ENCODE measurements at places on chromosomes 7 and 10. TPM values are rescaled to one million over a fixed set of nuclear protein-coding genes. Genes with fewer than 3 reads are reported as not detected.

The CADPS2 gene
- total RNA-seq = 17.2 TPM

The HTRA1 gene
- 40.7 TPM for total RNA-seq

The TMEM243 gene
- total RNA-seq = 33.3 TPM

The SKIDA1 gene
- 1.3 TPM for total RNA-seq

- no peak for DNase-seq
Measured at GRCh38 chr10:340646-341045, 205.4 kb downstream of the ZMYND11 start.

DNA sequence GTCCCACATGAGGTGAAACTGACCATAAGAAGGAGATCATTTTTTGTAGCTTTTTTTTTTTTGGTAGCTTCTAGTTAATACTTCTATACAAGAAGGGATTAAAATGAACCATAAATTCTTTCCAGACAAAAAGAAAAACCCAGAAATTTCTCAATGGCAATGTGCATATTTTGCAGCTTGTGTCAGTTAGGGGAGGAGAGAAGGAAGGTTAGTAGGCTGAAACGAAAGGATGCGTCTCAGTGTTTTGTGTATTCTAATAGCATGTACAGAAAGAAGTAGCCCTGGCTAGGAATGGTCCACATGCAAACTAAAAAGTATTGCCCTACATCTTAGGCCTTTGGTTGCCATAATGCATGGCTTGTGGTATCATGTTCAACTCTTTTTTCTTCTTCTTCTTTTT, 90.6 kb downstream of the CACNB2 start:
- no peak for DNase-seq

DNA sequence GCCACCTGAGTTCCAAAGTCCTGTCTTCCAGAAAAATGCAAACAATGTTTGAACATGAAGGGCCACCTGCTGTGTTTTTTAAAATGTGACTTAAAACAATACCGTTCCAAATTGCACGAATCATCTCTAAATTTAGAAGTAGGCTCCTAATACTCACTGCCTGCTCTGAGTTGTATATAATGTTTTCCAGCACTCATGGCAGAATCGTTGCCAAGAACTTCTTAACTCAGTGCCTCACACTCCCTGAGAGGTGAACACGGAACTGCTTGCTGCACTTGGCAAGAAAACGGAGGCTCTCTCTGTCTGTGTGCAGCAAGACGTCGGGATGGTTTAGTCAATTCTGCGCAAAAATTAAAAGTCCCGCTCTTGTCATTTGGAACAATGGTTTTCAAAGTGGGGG, 757.3 kb upstream of the AUTS2 start:
- no peak for DNase-seq

DNA sequence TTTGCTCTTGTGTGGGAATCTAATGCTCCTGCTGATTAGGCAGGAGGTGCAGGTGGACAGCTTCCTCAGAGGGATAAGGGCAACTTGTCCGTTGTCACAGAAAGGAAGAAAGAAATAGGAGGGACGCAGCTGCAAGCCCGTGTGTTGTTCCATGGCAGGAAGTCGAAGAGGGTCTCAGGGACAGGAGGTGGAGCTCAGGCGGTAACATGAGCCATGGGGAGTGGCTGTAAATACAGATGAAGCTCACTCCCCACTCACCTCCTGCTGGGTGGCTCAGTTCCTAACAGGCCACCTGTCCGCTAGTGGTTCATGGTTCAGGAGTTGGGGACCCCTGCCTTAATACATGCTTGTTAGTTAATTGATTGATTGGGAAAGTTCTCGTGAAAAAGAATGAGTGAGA, 101.7 kb upstream of the SFMBT2 start:
- DNase-seq = no peak

All from NCI-H460 (cell line).